Stomach (tissue), 19 donors: ENCODE measurements at places on chromosomes 16 and 17. TPM values are rescaled to one million over a fixed set of nuclear protein-coding genes. Genes with fewer than 3 reads are reported as not detected.

GRCh38 chr16:55480228-55480655 is 1.2 kb downstream of the MMP2 start:
- DNase-seq = peak; percentile 93

GRCh38 chr16:1181404-1182315 is 28.8 kb downstream of the CACNA1H start:
- DNase-seq = peak; percentile 43

DNA sequence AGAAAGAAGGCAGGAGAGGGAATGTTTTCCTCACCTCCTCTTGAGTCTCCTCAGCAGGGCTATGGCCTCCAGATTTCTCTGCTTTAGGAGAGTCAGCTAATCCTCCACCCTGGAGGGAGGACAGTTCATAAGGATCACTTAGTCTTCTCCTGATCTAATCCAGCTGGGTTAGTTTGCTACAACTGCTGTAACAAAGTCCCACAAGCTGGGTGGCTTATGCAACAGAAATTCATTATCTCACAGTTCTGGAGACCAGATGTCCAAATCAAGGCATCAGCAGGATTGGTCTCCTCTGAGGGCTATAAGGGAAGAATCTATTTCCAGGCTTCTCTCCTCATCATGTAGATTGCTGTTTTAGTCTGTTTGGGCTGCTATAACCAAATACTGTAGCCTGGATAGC is 40.6 kb upstream of the XYLT1 start:
- DNase-seq = peak; percentile 42

The DOK4 gene
- 51.0 TPM for total RNA-seq

DNA sequence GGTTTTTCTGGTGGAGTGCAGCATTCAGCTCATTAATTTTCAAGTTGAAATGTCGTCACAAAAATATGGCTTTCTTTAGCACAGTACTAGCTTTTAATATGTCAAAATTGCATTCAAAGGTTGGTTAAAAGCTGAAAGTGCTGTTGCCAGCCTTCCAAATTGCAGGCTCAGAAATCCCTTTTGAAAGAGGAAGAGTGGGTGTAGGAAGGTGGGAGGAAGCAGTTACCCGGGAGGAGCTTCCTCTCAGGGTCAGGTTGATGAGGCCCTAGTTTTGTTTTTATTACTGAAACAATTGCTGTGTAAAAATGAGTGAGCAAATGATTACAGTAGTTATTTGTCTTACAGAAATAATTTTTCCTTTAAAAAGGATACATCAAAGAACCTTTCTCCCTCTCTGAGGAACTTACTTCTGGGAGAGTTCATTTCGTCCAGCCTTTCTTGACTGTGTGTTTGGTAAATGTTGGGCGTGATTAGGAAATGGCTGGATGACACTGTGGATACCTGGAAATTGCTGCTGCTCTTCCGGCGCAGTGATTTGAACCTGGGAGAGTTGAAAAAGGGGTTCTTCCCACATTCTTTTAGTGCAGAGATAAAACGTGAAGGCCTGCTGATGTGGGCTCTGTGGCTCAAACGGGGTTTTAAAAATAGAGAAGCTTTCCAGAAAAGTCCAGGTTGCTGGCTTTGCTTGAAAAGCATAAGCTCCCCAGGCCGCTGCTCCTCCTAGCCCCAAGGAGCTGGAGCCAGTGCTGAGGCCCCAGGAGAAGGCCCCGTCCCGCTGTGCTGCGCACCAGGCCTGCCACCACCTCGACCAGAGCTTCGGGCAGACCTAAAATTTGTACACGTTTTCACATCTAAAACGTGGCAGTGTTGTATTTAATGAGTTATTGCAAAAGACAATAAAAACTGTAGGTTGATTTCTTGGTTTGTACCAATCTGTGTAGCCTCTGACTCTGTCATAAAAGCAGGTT is 41.7 kb downstream of the SEC14L1 start:
- DNase-seq = no peak

The ITFG1 gene
- total RNA-seq = 26.6 TPM

The MARVELD3 gene
- total RNA-seq = 1.2 TPM

- DNase-seq = no peak
Measured at GRCh38 chr17:50443505-50443974, 17.5 kb downstream of the ACSF2 start.

The C17orf67 gene
- 0.72 TPM for total RNA-seq

DNA sequence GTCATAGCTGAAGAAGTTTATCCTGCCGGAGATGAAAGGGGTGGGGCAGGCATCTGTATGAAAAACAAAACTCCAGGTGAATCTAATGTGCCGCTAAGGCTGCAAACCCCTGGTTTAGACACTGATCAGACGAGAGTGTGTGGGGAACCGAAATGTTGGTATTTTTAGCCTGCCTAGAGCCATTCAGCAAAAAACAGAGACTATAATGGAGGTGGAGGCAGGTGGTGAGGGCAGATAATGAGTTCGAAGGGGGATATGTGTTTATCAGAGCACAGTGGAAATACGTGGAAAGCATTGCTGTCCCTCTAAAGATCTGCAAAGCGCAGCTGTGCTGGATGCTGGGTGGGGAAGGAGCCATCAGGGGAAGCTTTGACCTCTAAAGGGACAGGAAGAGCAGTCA is 127.5 kb upstream of the WSCD1 start:
- no peak for DNase-seq

The CDYL2 gene
- total RNA-seq = 3.2 TPM

The SULT1A3 gene
- 14.6 TPM for total RNA-seq

- DNase-seq = no peak
Measured at GRCh38 chr17:75319904-75320691, 30.9 kb upstream of the SLC25A19 start.

The CFAP97D1 gene
- total RNA-seq = not detected

DNA sequence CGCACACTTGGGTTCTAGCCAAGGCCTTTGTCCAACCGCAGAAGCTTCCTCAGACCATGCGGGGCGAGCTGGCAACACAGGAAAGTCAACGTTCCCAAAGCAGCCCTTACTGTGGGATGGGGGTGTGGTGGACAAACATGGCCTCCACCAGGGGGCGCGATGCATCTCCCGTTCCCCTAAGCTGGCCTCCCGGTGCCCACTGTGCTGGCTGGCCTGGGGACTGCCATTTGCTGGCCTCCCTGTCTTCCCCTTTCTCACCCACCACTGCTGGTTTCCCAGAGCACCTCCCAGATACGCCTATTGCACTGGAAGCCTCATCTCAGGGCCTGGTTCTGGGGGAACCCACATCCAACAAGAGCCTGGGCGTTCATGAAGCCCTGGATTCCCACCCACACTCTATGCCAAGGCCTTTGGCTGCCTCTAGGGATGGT is 145.3 kb downstream of the IRF8 start:
- peak; percentile 31 for DNase-seq

DNA sequence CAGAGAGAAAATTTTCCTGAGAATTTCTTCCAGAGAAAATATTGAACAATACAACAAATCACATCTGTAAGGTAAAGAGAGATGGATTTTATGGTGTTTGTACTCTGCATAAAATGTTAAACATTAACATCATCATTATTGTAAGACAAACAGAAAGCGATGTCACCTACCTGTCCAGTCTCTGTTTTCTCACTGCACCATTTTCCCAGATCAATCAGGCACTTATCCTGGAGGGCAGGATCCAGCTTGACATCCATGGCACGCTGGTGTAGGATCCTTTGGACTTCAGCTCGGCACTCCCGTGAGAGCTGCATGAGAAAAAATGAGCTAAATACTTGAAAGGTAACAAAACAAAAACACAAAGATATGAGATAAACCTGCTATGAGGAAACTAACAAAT is 55.9 kb upstream of the CLEC18B start:
- no peak for DNase-seq

DNA sequence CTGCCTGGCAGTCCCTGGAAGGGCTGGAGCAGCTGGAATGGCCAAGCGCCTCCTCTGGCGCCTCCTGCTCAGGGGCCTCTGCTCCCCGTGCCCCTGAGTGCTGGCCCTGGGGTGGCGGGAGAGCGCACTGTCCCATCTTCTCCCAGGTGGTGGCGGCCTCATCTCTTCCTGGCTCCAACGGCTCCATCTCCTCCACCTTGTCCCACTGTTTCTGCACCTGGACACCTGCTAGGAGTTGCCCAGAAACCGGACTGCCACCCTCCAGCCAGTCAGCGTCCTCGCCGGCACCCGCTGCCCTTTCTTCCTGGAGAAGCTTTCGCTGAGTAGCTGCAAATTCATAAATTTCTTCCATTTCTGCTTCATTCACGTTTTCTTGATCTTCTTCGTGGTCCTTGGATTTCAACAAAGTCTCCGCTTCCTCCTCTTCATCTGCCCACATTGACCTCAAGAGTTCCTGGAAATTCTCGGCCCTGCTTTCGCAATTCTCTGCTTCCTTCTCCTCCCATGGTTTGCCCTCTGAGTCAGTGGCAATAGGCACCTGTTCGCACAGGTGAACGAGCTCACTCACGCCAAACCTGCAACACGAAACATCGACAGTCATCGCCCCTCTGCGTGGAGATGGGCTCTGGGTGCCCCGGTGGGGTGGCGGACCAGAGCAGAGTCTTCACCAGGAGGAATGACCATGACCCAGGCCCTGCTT is 13.7 kb upstream of the NLRC3 start:
- no peak for DNase-seq

The USB1 gene
- total RNA-seq = 4.1 TPM

The DNAH17 gene
- not detected for total RNA-seq

DNA sequence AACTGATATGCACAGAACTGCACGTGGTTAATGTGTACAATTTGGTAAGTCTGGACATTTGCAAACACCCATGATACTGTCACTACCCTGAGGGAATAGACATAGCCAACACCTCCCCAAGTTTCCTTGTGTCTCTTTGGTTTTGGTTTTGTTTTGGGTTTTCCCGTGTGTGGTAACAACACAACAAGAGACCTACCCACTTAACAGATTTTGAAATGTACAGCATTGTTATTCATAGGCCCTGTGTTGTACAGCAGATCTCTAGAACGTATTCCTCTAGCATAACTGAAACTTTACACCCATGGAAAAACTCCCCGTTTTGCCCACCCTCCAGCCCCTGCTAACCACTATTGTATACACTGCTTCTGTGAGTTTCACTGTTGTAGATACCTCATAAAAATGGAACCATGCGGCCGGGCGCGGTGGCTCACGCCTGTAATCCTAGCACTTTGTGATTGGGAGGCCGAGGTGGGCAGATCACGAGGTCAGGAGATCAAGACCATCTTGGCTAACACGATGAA is 76.3 kb upstream of the TBC1D3K start:
- no peak for DNase-seq

The GSPT1 gene
- total RNA-seq = 73.2 TPM

- peak; percentile 53 for DNase-seq
Measured at GRCh38 chr17:31787857-31788570, 71.0 kb downstream of the COPRS start.
